Right lobe of liver (tissue), 6 donors: ENCODE measurements at places on chromosomes 6 and 20. TPM values are rescaled to one million over a fixed set of nuclear protein-coding genes. Genes with fewer than 3 reads are reported as not detected.

- DNase-seq = no peak
Observed at GRCh38 chr6:116287689-116288282, 8.1 kb upstream of the TSPYL1 start.

DNA sequence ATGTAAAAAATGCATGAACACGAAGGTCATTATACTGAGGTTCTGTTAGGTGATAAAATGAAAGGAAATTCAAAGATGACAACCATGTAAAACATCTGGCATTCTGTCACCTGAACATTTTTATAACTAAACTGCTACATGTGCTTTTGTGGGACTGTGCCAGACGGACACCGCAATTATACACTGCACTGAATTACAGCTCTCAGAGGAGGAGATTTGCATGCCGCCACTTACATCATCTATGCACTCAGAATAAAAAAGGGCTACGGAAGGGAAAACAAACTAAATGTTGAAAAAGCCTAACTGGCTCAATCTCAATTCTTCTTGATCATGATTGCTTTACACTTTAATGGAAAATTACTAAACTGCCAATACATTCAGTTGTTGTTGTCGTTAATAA, 614.0 kb upstream of the EYS start:
- DNase-seq = no peak

DNA sequence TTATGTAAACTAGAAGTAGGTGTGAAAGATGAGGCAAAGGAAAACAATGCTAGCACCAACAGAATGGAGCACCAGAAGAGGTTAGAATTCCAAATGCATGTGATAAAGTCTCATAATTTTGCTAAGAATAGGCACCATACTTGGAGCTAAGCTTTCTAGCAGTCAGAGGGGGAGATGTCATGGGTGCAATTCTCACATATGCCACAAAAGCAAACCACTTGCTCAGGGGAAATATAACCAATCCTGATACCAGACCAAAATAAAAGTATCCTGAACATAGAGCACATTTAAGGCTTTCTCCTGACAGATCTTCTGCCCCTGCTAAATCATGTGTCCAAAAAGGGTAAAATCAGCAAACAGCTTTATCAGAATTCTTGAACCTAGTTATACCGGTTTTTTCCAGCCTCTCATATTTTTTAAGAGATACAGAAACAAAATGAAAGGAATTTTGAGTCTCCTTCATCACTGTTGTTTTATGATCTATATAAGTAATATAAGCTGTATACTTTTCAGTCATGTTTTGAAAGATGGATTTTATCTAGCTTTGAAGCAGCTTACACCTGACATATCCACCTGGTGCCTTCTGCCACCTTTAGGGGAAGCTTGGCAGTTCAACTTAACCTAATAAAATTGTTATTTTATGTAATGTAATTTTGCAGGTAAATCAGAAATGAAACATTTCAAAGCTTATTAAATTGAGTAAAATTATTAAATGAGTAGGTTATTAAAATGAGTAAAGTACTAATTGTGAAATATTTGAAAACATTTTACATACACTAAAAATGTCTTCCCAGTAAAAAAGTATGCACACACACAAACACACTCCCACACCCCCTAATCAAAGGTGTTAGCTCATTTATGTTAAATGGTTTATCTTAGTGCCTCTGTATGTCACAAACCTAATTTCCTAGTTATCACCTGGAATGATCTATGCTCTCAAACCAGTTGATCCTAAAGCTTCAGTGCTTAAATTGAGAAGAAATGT, 2.8 kb downstream of the SPO11 start:
- no peak for DNase-seq

DNA sequence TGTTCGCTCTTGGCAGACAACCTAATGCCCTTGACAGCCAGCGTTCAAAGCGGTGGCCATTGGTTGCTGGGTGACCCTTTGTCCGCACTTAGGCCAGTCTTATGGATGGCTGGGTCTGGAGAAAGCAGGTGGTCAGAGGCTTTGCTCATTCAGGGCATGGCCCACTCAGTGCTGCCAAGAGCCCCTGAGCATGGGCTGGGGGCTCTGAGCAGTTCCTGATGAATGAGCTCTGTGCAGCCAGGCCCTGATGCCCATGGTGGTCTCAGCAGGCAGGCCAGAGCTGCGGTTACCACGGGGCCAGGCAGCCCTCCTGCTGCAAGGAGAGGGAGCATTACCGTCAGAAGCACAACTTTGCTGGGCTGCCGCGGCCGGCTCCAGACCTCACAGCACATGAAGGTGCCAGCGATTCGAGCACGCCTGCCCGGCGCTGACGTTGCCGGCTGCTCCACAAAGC, 36.3 kb downstream of the CDH4 start:
- DNase-seq = no peak

DNA sequence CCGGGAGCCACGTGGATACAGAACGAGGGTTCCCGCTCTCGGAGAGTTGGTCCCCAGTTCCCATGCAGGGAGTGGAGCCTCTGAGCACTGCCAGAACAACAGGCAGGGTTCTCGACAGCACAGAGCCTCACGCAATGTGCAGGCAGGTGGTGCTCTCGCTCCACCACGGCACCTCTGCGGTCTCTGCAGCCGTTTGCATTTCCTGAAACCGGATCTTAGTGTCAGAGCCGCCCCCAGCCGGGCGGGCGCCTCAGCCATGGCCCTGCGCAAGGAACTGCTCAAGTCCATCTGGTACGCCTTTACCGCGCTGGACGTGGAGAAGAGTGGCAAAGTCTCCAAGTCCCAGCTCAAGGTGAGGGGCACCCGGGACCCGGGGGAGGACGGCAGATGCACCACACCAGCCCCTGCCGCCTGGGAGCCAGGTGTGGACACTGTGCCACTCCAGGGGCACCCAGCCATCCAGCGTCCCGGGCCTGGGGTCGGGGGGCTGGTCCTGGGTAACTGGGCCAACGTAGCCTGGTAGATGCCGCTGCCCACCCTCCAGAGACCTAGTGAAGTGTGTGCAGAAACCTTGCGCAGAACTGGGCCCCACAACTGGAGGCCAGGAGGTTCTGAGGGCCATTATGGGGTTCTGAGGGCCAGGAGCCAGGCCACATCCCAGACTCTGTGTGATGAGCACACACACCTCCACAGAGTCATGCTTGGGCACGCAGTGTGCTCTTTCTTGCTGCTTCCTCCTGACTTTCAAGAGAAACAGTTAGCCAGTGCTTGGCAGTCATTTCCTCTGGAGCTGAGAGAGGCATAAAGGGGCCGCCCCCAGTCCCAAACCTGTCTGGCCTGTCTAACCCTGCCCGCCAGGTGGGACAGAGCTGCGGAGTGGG, at the start of gene DEF6:
Gene DEF6, plus strand, starts transcription at position 218 of the 881 bp plus-strand sequence. Its CDS starts 39 bp downstream, at position 257.
- peak; percentile 72 for DNase-seq

GRCh38 chr20:59428441-59429205, 128.2 kb downstream of the EDN3 start:
- no peak for DNase-seq

- DNase-seq = no peak
Observed at GRCh38 chr20:49207076-49207475, 12.1 kb upstream of the DDX27 start.

DNA sequence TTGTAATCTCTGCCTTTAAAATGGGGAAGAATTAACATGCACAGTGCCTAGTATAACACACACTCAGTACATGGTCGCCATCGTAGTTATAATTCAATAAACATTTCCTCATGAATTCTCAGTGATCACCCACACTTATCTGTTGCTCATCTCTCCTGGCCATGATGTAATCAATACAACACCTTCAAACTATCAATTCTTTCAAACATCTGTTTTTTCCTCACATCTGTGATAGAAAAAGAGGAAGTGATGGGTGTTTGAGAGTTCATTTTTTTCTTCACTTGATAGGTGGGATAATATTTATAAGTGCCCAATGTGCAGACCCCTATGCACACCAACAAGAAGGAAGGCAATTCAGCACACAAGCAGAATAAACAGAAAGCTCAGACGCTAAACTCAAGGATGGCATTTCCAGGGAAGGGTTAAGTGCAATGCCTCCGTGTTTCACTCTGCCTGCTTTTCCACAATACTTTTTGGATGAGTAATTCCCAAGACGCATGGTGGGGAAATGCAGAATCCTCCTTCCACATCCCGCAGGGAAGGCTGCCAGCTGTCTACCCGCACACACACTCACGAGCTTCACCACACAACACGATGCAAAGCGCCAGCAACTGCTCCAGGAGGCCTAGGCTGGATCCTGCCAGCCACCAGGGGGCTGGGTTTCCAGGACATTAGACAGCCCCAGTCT, 100.3 kb downstream of the GMPR start:
- DNase-seq = no peak

- DNase-seq = no peak
Observed at GRCh38 chr6:16600026-16600425, 161.2 kb downstream of the ATXN1 start.

DNA sequence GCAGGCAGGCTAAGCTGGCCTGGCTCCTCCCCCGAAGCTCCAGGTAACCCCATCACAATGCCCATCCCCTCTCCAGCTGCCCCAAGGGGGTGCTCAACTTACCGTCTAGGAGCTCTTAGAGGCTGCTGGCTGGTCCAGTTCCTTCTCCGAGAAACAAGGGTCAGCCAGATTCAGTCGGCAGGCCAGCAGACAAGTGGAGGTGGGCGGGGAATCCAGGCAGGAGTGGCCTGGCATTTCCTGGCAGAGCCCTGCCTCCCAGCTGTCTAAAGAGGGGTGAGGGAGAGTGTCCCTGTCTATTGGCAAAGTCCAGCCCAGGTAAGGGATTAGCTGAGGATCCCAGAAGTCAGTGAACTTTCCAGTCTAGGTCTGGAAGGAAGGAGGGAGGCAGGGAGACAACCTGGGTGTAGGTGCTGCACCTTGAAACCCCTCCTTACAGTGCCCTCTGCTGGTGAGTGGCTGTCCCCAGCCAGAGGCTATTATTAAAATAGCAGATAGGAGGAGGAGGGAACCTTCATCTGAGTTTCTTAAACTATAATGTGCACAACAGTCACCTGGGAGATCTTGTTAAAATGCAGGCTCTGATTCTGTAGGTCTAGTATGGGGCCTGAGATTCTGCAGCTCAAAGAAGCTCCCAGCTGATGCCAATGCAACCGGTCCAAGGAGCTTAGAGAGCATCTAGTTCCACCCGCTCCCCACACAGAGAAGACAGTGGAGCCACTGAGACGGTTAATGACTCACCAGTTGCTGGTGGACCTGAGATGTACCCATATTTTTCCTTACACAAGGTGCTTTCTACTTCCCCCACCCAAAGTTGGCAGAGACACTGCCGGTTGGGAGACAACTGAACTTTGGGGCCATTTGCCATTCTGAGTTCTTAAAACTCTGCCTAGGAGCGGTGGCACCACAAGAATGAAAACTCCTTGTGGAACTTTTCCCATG, at the start of gene UNC5CL:
Gene UNC5CL, minus strand, starts transcription at position 162 of the 939 bp plus-strand sequence. CDS start 4,147 bp downstream, outside the sequence.
- DNase-seq = peak; percentile 86

- no peak for DNase-seq
Observed at GRCh38 chr20:59121714-59122565, 41.7 kb upstream of the ZNF831 start.

FKBP1C gene
- not detected for total RNA-seq

GABRR1 gene
- not detected for total RNA-seq
